ENCODE measurements at places on chromosomes 2 and 18.

- DNase-seq = no peak
These were observed 24.4 kb downstream of the ZNF407 start for GRCh38 chr18:74622072-74622471.

DNA sequence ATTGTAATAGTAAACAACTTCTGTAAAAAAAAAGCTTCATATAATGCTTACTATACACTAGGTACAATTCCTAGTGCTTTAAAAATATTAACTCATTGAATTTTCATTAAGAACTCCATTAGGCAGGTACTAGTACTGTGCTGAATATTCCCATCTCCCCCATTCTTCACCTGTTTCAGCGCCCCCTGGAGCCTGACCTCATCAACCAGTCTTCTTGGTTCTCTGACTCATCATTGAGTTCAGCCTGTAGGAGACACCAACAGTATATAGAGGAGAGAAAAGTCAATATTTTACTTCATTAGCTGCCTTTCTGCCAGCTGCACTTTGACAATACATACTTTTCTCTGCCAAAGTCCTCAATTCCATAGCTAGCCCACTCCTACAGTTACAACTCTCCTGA lies 1009.9 kb upstream of the KLHL29 start:
- DNase-seq = no peak

- no peak for DNase-seq
These were observed 62.0 kb upstream of the CAB39 start for GRCh38 chr2:230650585-230651137.

- DNase-seq = no peak
These were observed 347.1 kb downstream of the CLIP4 start for GRCh38 chr2:29462293-29462692.

- DNase-seq = no peak
These were observed 190.1 kb upstream of the TNP1 start for GRCh38 chr2:217049956-217050355.

DNA sequence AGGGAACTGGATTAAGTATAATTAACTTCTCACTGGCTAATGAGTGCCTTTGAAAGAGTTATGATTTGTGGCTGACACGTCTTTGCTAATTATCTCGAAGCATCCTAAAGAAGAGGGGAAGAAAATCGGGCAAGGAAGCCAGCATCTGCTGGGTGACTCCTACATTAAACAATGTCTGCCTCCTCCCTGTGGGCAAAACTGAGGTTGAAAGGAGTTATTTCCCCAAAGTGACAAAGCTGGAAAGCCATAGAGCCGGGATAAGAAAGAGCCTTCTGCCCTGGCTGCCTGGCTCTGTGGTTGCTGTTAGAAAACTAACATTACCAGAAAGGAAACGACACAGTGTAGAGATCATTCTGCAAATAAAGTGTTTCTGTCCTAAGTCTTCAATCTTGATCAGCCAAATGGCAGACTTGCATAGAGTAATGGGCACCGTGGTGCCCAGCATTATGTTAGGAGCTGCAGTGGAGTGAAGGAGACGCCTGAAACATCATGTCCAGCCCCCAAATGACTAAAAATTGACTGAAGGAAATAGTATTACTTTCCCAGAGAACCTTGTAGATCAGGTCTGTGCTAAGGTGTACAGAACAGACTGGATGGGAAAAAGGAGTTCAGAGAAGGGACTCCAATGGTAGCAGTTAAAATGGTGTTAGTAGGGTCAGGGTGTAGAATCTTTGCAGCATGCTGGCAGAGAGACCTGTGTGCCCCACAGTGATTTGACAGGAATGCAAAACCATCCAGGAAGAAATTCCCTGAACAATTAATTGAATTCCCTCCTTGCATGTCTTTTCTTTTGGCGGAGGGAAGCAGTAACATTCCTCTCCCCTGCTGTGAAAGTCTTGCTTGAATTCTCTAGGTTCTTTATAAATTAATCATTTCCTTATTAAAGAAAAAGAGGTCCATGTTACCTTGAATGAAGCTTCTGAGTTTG lies 44.4 kb downstream of the ALPK2 start:
- no peak for DNase-seq

DNA sequence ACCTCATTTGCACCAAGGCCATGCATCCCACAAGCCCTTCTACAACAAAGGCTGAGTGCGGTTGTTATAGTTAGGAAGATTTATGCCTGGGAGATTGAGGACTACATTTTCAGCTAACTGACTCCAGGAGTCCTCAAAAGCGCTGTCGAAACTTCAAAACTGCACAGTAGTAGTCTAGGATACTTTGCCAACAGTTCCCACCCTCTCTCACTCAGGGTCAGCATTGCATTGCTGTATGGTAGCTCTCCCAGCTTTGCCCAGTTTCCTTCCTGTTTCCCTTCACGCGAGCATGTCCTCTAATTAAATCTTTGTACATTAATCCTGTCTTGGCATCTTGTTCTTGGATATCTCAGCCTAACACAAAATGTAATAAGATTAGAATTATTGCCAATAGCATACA lies 420.6 kb upstream of the UBE2E3 start:
- no peak for DNase-seq

DNA sequence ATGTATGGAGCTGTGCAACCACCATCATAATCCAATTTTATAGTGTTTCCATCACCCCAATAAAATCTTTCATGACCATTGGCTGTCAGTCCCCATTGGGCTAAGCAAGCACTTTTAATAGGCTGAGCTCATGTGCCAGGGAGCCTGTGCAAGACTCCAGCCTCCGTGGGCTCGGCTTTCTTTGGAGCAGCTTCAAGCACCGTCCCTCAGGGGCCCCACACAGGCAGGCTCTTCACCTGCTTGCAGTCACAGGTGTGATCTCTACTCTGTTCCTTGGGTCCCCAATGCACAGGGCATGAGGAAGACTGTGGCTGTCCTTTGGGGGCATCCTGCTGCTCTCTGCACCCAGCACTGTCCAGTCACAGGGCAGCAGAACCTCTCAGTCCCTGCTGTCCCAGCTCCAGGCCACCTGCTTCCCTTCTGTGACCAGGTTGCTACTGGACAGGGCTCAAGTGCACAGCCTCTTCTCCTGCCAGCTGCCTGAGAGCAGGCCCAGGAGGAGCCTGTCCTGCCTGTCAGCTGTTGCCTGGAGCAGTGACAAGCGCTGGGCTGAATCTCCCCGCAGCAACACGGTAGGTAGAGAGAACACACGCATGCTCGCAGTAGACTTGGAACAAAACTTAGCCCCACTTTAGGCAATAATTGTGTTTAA lies 40.7 kb upstream of the TMEM131 start:
- no peak for DNase-seq

DNA sequence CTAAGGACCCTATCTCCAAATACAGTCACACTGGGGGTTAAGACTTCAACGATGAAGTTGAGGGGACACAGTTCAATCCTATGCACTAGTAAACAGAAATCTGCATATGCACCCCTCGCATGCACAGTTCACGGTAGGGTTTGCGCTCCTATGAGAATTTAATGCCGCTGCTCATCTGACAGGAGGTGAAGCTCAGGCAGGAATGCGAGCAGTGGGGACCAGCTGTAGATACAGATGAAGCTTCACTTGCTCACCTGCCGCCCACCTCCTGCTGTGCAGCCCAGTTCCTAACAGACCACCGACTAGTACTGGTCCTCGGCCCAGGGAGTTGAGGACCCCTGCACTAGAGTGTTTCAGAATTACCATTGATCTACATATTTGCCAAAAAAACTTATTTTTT lies 40.0 kb upstream of the FAHD2A start:
- no peak for DNase-seq

GRCh38 chr18:12883372-12883683 lies 709 bp downstream of the PTPN2 start:
- DNase-seq = no peak

- DNase-seq = no peak
These were observed 104.0 kb upstream of the FOSL2 start for GRCh38 chr2:28288620-28289019.

GRCh38 chr2:62110415-62111025 lies 85.4 kb upstream of the B3GNT2 start:
- no peak for DNase-seq

- no peak for DNase-seq
These were observed 264.6 kb downstream of the RBM43 start for GRCh38 chr2:150997066-150997465.

GRCh38 chr2:206845877-206846276 lies 80.5 kb downstream of the FASTKD2 start:
- no peak for DNase-seq

DNA sequence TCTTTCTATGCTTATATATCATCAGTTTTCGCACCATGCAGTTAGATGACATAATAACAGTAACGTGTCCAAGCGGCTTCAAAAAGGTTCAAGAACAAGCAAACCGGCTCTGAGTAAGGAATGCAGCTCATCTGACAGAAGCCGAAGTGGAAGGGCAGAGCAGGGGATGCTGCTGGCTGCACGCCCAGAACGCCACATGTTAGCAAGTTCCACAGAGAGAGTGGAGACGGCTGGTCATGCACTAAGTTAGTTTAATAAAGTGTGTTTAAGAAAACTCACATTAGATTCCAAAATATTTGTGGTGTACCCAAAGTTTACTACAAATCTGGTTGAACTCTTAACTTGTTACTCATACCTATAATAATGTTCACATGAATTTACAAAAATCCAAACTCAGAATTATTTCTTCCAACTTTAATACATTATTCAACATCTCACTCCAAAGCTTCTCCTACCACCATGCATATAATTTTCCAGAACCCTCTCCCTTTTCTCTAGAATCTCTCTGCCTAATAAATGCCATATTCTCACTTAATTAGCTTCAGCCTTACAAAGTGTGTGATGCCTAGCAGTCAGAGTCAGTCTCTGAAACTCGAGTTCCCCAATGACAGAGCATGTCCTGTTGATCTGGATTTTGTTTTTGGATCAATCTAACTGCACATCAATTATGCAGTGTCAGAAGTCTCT lies 170.0 kb downstream of the DNAH7 start:
- no peak for DNase-seq

GRCh38 chr2:21175895-21176646 lies 52.3 kb downstream of the TDRD15 start:
- DNase-seq = no peak

DNA sequence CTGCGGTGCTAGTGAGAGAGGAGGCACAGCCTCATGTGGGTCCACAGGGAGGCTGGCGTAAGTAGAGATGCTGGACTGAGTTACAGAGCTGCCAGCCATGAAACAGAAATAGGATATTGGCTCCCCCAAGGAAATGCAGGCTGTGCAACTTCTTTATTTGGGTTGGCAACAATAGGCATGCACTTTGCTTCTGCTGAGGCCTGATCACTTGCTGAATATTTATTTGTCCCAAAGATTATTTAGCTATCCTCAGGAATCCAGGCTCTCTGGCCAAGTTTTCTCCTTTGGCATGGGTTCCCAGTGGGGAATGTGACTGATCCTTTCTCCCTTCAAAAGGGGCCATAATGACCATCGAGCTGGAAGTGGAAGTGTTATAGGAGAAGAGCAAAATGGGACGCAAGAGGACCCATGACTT lies 60.0 kb downstream of the MAPK4 start:
- no peak for DNase-seq

DNA sequence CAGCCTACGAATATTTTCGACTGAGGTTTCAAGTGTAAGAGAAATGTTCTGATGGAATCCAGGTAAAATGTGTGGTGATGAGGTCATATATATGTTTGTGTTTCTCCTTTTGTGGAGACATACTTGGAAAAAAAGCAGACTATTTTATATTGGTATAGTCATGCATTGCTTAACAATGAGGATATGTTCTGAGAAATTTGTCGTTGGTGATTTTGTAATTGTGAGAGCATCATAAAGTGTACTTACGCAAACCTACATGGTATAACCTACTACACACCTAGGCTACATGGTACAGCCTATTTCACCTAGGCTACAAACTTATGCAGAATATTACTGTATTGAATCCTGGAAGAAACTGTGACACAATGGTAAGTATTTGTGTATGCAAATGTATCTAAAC lies 1849.9 kb upstream of the CELF4 start:
- no peak for DNase-seq

DNA sequence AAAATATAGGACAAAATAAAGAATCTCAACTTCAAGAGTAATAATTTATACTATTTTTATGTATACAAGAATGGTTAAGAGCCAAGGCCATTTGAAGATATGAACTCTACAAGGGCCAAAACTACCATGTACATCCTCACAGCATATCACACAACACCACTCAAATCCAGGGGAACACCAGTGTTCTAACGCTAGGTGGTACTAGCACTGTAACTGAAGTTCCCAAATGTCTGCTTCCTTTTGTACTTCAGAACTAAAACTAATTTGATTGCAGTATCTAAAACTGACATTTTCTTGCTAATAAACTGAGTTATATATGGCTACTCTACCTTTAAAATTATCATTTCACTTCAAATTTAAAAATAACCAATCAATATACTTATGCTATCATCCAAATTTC lies 47.0 kb downstream of the REV1 start:
- DNase-seq = no peak

DNA sequence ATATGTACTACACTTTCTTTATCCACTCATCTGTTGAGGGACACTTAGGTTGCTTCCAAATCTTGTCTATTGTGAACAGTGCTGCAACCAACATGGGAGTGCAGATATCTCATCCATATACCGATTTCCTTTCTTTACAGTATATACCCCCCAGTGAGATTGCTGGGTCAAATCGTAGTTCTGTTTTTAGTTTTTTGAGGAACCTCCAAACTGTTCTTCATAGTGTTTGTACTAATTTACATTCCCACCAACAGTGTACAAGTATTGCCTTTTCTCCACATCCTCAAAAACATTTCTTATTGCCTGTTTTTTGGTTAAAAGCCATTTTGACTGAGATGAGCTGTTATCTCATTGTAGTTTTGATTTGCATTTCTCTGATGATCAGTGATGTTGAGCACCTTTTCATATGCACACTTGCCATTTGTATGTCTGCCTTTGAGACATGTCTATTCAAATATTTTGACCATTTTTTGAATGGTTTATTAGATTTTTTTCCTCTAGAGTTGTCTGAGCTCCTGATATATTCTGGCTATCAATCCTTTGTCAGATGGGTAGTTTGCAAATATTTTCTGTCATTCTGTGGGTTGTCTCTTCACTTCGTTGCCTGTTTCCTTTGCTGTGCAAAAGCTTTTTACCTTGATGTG lies 12.2 kb downstream of the PLEK start:
- DNase-seq = no peak

DNA sequence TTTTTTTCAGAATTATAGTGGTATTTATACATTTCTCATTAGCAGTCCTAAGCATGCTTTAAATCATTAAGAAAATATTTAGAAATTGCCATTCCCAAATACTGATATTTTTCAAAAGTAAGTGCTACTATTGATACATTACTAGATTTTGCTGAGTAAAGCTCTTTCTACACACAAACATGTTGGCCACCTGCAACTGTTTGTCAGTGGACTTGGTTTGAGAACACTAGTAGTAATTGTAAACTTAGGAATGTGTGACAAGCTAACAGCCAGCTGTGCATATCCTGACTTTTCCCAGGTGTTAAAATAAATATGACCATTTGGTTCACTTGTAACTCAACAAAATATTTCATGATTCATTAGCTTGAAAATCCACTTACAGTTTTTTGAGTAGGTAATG lies 103.1 kb downstream of the MSTN start:
- DNase-seq = no peak

- DNase-seq = no peak
These were observed 33.7 kb upstream of the STAT4 start for GRCh38 chr2:191184457-191184856.

Data from stimulated activated CD8-positive, alpha-beta memory T cell treated with anti-CD3 and anti-CD28 coated beads, Interleukin-4, amount 100 ng/mL, for 24 hours (primary cell).